ENCODE measurements at places on chromosomes 5 and 9.

- DNase-seq: no peak
Observed at GRCh38 chr5:56569566-56569965, 245.8 kb upstream of the MAP3K1 start.

GRCh38 chr5:1336749-1337488 is 8.0 kb downstream of the CLPTM1L start:
- no peak for DNase-seq

DNA sequence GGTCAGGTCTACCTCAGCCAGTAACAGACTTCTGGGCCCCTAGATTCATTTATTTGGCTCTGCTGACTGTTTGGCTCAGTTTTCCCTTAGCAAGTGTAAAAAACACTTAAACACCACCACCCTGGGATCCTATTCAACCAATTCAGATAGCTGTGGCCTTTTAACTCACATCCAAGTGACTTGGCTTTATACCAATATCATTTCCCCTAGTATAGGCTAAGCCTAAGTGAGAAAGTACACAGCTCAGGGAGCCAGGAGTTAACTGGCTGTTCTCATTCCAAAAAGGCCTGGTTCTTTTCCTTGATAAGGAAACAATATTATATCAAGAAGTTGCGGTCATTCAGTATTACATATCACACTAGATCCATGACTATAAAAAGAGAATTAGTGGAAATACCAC is 163.5 kb downstream of the ARL15 start:
- no peak for DNase-seq

- no peak for DNase-seq
Observed at GRCh38 chr5:132132138-132132537, 58.5 kb downstream of the CSF2 start.

- no peak for DNase-seq
Observed at GRCh38 chr5:140303966-140304365, 1.1 kb upstream of the PFDN1 start.

- no peak for DNase-seq
Observed at GRCh38 chr9:117458066-117458465, 43.2 kb upstream of the ASTN2 start.

DNA sequence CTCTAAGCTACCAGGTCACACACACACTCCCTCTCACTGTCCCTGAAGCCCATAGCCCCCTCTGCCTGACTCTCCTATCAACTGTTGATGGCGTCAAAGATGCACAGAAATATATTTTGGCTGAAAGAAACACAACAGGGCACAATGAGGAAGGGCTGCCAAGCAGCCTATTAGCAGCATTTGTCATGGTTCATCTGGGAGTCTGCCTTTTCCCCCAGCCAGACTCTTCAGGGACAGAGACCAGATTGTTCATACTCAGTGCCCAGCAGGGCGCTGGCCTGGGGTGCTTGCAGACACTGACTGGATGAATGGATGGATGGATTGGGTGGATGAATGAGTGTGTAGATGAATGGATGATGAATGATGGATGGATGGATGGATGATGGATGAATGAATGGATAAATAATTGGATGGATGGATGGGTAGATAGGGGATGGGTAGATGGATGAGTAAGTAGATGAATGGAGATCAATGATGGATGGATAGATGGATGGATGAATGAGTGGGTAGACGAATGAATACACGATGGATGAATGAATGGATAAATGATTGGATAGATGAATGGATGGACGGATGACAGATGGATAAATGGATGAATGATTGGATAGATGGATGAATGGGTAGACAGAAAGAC is 90.5 kb downstream of the ADAMTS2 start:
- DNase-seq: no peak

GRCh38 chr5:148398698-148399121 is 15.0 kb downstream of the FBXO38 start:
- DNase-seq: no peak

DNA sequence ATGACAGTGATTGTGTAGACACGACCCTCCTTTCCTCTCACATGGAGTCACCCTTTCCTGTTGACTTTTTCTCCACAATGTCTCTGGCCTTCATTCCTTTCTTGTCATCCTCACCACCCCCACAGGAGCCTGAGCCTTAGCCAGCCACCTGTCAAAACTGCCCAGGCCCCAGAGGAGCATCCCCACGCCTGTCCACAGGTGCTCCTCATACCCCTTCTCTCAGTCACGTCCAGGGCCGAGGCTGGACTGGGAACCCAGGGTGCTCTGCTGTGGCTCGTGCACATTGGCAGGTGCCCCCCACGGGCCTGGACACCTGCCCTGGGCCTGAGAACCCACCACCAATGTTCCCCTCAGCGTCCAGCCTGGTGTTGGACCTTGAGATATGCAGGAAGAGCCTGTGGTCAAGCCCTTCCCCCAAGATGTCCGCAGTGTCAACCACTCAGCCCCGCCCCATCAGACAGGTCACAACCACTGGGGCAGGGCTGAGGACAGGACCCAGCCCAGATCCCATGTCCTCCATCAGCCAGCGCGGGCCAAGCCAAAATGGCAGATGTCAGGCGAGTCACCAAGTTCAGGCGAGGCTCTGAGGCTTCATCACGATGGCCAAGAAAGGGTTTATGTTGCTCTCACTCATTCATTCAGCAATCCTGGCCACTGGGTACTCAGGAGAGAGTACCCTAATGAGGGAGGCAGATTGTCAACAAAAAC is 65.8 kb upstream of the STXBP1 start:
- DNase-seq: no peak

DNA sequence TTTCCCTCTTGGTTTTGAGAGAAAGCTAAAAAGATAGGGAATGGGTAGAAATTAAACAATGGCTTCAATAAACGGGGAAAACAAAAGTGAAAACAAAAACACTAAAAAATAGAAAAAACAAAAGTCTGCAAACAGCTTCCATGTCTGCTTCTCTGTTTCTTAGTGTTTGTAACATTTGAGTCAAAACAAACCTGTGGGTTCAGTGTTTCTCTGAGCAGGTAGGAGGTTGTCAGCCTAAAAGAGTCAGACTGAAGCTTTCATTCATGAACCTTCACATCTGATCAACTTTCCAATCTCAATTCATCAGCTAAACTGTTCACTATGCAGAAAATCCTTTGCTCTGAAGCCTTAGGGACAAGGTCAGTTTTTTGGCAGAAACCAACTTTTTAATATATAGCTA is 102.5 kb upstream of the ADAMTS16 start:
- no peak for DNase-seq

- DNase-seq: no peak
Observed at GRCh38 chr5:136642976-136643375, 277.6 kb upstream of the TRPC7 start.

GRCh38 chr9:106228861-106229260 is 534.5 kb downstream of the TMEM38B start:
- no peak for DNase-seq

- peak; percentile 33 for DNase-seq
Observed at GRCh38 chr9:133238272-133238850, 29.3 kb upstream of the OBP2B start.

DNA sequence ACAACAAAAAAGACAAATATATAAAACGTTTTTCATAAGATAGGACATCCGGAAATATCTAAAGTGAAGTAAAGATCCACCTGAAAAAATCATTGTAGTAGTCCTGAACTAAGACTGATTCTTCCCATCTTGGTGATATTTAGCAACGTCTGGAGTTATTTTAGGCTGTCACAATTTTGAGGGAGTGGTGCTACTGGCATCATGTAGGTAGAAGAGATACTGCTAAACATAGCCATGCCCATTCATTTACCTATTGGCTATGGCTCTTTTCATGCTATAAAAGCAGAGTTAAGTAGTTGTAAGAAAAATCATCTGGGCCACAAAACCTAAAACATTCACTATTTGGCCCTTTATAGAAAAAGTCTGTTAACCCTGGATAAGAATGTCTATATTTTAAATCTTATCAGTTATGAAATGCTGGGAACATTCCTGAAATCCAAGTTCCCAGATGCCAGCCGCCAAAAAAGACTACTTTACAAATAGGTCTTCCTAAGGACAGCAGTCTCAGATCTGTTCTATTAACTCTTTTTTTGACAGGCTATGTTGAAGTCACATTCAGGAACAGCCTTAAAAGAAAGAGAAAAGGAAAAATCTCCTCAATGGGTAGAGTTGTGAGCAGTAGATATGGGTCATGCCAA is 27.0 kb downstream of the RAPGEF6 start:
- DNase-seq: no peak

DNA sequence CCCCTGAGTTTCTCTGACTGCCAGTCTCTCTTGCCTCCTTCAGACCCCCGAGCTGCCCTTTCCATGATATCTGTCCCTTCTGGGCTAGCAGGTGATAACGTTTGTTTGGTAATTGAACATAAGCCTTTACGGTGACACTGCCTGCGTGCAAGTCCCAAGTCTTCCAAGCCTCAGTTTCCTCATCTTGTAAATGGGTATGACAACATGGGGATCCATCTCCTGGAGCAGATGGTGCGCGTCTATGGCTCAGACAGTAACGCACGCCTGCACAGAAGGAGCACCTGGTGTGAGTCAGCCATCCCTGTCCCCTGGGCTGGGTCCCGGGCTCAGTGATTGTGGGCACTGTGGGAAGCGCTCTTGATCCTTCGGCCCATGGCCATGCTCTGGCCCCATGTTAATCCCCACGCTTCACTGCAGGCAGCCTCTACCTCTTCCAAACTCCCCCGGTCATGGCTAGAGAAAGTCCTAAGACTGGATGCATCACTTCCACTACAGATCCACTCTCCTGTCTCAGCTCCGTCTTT is 85.8 kb downstream of the DAP start:
- no peak for DNase-seq

- no peak for DNase-seq
Observed at GRCh38 chr5:127235136-127235535, 55.5 kb upstream of the MEGF10 start.

- DNase-seq: no peak
Observed at GRCh38 chr5:118882666-118883065, 105.7 kb downstream of the DTWD2 start.

DNA sequence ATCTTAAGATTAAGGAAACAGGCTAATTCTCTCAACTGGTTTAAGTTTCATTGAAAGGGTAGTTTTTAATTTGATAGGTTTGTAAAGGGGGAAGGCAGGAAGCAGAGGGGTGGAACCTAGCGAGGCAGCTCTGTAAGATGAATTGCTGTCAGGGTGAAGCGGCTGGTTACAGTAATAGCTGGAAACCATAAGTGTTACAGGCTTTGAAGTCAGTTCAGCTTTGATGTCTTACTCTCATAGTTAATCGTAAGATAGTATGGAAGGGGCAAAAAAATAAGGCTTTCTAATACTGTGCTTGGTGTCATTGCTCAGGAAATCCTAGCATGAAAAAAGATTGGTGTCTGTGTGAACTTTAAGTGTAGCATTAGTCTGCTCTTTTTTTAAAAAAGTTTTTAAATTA is 20.3 kb downstream of the POU5F2 start:
- no peak for DNase-seq

GRCh38 chr9:109817846-109818472 is 38.0 kb downstream of the PALM2AKAP2 start:
- no peak for DNase-seq

- no peak for DNase-seq
Observed at GRCh38 chr5:102283102-102283797, 12.8 kb downstream of the SLCO4C1 start.

GRCh38 chr5:142800776-142801494 is 30.8 kb downstream of the ARHGAP26 start:
- DNase-seq: no peak

GRCh38 chr5:97383996-97384395 is 200.9 kb upstream of the RIOK2 start:
- no peak for DNase-seq

GRCh38 chr5:10563110-10563944 is 543 bp upstream of the ANKRD33B start:
- DNase-seq: peak; percentile 38

DNA sequence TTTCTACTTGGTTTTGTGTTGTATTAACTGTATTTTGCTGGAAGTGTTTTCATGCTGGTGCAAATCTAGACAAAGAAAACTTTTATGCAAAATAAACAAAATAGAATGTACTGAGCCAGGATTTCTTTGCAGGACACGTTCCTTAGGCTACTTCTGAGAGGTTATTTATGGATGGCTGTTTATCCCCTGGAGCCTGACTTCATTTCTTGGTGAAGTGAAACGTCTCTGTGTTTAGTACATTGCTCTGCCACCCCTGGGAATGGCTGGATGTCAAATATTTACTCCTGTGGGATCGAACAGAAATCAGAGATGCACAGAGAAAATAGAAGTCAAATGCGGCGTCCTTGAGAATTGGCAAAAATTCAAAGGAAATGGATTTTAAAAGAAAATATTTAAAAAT is 327.1 kb upstream of the MPDZ start:
- DNase-seq: no peak

GRCh38 chr5:4640795-4641194 is 499.3 kb upstream of the ADAMTS16 start:
- no peak for DNase-seq

- DNase-seq: no peak
Observed at GRCh38 chr9:113521693-113522255, 58.2 kb downstream of the RGS3 start.

- no peak for DNase-seq
Observed at GRCh38 chr9:75964427-75964826, 74.0 kb downstream of the PCSK5 start.

DNA sequence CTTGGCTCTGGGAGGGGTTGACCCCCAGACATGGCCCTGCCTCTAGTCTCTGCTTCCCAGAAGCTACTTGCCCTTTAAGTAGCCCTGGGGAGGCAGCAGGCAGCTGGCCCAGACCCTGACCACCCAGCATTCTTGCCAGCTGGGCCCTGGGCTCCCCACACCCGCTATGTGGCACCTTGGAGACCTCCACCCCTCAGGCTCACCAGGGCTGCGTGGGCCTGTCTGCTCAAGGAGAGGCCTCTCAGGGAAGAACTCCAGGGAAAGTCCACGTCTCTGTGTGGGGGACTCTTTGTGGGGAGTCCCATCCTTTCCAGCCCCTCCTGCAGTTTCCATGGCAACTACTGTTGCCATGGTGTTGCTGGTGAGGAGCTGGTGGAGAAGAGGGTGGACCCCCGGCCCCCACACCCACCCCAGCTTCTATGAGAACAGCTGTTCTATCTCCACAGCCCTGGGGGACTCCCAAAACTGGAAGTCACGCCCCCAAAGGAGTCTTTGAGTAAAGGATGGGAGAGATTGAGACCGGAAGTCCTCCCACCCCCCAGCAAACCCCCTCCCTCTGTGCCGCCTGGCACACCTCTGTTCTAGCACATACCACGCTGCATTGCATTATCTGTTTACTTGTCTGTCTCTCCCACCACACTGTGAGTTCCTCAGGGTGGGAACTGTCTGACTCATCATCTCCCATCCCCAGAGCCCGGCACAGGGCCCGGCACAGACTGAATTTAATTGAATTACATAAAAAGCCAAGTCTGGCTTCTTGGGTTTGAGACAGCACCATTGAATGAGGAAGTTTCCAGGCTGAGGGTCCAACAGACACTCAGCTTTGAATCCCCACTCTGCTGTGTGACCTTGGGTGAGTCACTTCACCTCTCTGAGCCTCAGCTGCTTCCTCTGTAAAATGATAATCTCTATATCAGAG is 12.6 kb downstream of the DNM1 start:
- no peak for DNase-seq

GRCh38 chr5:55991768-55992486 is 2.8 kb downstream of the IL6ST start:
- DNase-seq: no peak

GRCh38 chr5:41918105-41918504 is 7.0 kb upstream of the FBXO4 start:
- no peak for DNase-seq
